ENCODE measurements at places on chromosomes 4 and X.
A peak's percentile ranks its signal among the peaks of the same experiment; 100 is the strongest.

DNA sequence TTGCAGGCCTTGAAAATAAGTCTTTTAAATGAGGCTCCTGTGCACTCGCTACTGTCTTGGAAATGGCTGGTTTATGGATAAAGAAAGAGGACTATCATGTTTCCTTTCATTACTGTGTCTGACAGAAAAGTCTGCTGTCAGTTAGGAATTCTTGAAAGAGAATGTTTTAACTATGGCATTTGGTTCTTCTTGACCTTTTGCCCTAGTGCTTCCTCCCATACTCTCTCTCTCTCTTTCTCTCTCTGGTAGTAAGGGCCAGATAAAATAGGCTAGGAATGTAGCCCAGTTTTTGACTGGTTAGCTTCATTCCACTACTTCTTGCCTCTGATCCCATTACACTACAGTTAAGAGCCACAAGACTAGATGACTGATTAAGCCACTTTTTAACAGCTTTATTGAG, 29.8 kb downstream of the YY2 start:
- no peak for DNase-seq

GRCh38 chr4:102263024-102263787, 82.1 kb downstream of the SLC39A8 start:
- peak; percentile 42 for DNase-seq

GRCh38 chrX:153723351-153724251, 586 bp downstream of the BCAP31 start:
- DNase-seq = peak; percentile 65

- no peak for DNase-seq
Measured at GRCh38 chr4:159552979-159553768, 450.3 kb downstream of the RAPGEF2 start.

GRCh38 chr4:184439856-184440594, 34.3 kb downstream of the IRF2 start:
- no peak for DNase-seq

GRCh38 chrX:43557792-43558191, 98.3 kb upstream of the MAOA start:
- DNase-seq = peak; percentile 38

DNA sequence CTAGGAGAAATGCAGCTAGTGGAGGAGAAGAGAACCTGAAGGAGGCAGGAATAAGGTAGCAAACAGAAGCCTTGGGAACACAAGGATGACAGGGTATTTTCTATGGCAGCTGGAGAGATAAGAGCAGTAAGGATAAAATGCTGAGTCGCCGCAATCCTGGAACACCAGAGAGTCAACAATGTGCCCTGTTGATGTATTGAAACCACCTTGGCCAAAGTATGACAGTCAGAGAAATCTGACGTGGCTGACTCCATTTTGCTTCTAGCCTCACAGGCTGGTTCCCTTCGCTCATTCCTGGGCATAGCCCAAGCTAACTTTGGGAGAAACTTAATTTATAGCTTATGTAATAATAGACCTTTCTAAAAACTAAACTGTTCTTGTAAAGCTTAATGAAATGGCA, 56.6 kb upstream of the C4orf54 start:
- DNase-seq = no peak

- no peak for DNase-seq
Measured at GRCh38 chr4:145276050-145276449, 95.7 kb upstream of the OTUD4 start.

DNA sequence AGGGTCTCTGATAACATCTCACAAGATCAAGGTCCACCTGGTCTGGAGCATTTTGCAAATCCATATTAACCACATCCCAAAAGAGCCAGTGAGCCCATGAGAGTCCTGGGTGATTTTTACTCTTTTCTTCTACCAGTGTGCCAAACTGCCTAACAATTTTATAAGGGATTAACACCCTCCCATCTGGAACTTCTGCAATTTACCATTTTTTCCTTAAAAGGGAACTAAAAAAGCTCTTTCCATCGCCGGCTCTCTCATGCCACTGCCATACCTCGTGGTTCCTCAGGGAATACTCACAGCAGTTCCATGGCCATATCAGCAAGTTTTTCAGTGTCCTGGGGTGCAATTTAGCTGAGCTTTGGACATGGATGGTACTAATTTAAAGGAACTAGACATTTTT, 55.7 kb downstream of the SEPSECS start:
- DNase-seq = no peak

DNA sequence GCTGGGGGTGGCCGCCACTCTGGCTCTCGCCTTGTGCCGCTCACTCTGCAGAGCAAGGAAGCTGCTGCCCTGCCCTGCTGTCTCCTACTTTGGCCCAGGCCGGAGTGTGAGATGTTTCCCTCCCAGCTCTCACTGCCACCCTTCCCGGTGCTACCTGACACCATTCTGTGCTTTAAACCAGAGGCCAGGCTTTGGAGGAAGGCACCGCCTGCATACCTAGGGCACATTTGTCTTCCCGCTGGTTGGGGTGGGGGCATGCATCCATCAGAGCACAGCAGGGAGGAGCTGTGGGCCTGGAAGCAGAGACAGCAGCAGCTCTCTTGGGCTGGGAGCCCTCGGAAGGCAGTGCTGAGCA, 96.9 kb upstream of the PSAPL1 start:
- no peak for DNase-seq

DNA sequence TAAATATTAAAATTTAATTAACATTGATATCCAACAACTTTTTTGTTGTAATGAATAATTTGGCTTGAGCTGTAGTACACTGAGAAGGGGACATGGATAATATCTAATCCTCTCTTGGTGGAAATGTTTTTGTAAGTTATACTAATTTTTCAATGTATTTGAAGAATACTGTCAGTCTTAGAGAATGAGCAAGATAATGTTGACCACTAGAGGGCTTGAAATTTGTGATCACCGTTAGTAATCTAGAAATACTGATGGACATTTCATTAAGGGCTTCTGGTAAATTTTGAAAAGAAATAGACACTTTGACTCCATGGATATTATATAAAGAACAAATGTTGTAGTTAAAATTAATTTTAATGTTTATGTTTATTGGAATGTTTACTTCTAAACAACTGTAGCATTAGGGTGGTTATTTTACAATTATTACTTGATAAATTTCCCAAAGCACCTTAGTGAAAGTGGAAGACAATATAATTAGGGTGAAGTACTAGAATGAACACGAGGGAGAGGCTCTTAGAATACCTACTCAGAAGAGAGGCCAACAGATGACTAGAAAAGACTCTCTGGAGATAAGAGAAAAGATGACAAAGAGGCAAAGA, 20.0 kb upstream of the CAMK2D start:
- DNase-seq = peak; percentile 28

GRCh38 chr4:79397951-79398350, 10.1 kb downstream of the GK2 start:
- no peak for DNase-seq

DNA sequence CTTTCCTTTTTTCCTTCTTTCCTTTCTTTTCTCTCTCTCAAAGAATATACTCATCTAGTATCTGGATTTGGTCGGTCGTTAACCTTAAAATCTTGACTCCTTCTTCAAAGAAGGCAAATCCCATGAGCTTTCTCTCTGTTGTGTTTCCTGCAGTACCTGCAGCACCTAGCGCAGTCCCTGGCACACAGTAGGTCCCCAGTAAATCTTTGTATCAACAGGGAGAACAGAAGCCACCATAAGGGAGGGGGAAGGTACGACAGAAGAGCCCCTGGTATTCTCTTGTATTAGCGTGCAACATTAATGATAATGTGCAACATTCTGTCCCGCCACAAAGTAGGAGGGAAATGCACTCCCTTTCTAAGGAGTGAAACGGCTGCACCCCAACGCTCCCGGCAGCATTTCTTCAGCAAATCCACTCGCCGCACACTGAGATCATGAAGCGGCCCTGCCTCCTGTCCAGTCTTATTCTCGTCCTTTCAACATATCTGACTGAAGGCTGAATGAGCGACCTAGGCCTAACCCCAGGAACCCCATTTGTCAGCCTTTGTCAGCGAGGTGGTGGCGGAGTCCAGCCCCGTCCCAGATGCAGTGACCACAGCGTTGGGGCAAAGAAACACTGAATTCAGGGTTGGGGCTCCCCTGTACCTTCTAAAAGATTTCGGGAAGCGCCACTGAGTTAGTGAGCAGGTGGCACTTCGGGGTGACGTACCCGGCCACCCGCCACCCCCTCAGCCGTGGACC, 133.7 kb downstream of the AMELX start:
- DNase-seq = no peak

- DNase-seq = no peak
Measured at GRCh38 chr4:163042306-163042705, 124.4 kb downstream of the NAF1 start.

DNA sequence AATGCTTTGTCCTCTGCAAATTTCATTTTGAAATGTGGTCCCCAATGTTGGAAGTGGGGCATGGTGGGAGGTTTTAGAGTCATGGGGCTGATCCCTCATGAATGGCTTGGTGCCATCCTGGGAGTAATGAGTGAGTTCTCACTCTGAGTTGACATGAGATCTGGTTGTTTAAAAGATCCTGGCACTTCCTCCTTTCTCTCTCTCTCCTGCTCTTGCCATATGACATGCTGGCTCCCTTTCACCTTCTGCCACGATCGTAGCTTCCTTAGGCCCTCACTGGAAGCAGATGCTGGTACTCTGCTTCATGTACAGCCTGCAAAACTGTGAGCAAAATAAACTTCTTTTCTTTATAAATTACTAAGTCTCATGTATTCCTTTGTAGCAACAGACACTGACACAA, 262.0 kb downstream of the IL15 start:
- no peak for DNase-seq

- no peak for DNase-seq
Measured at GRCh38 chrX:145848857-145849256, 31.2 kb downstream of the SLITRK2 start.

DNA sequence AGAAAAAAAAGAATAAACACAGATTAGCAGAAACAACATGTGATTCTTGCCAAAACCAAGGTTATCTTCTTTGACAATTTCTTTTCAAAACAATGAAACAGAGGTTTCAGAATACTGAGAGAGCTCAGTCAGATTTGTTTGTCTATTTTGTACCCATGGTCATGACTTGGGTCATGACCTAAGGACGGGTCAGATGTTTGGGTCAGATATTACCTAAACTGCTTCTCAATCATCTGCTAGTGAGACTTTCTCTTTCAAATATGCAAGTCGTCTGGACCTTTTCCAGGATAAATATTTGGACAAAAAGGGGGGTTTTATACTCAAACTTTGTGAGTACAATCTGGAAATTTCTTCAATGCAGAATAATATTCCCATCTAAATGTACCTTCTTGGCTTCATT, 148.3 kb upstream of the USP38 start:
- no peak for DNase-seq

- no peak for DNase-seq
Measured at GRCh38 chr4:137754652-137755471, 222.6 kb upstream of the PCDH18 start.
